Activated naive CD4-positive, alpha-beta T cell treated with anti-CD3 and anti-CD28 coated beads for 36 hours (primary cell): ENCODE measurements at places on chromosomes 3 and 15.

- DNase-seq = no peak
These were observed 1036.6 kb downstream of the NTRK3 start for GRCh38 chr15:87219650-87220615.

DNA sequence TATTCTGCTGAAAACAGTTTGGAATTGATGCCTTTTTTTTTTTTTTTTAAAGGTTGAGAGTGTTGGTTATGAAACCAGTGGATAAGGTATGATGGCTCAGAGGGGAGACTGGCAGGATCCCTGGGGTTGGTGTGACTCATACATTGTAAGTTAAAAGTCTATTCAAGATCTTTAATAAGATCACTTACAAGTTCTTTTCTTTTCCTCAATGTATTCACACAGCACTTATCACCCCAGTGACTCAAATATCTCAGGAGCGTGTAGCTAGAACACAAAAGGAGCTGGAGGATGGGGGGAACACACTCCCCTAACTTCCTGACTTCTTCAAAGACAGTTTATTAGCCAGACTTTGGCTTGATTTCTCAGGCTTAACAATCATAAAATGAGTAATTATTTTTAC lies 285.3 kb downstream of the SV2B start:
- DNase-seq = no peak

- no peak for DNase-seq
These were observed 7.9 kb upstream of the SSUH2 start for GRCh38 chr3:8652324-8652987.

DNA sequence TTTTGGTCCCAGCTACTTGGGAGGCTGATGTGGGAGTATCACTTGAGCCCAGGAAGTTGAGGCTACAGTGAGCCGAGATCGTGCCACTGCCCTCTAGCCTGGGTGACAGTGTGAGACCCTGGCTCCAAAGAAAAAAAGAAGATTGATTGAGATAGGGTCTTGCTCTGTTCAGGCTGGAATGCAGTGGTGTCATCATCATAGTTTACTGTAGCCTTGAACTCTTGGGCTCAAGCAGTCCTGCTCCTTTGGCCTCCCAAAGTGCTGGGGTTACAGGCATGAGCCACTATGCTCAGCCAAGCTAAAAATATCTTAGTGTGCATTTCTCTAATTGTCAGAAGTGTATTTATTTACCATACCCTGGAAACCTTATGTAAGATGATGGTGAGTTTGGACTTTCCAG lies 43.9 kb downstream of the IGF1R start:
- DNase-seq = no peak
